ENCODE measurements at places on chromosomes 11 and 22.

GRCh38 chr11:93559681-93560080, 16.5 kb upstream of the SMCO4 start:
- no peak for DNase-seq

DNA sequence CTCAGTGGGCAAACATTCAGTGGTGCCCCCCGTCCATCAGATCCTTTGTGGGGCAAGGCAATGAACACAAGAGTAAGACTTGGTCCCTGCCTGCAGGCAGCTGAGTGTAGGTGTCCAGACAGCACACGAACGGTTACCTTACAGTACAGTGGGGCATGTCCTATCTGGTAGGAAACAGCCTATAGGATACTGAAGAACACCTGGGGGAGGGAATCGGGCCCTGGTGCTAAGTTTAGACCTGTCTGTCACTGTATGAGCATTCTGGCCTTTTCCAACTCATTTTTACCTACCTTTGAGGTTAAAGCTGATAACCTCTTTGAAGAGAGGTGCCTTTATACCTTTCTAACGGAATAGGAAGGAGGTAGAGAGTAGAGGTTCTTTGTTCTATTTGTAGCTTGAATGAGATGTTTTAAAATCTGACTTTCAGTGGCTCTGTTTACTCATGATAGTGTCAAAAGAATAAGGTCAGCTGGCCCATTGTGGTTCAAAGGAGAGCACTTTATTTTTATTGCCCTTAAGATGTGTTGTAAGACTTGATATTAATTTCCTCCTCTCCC, 8.9 kb downstream of the ZNRF3 start:
- DNase-seq: no peak

- no peak for DNase-seq
Observed at GRCh38 chr22:30252411-30253204, 6.0 kb upstream of the LIF start.

- DNase-seq: peak; percentile 70
Observed at GRCh38 chr11:95923728-95924413, at the start of gene MTMR2. MTMR2 (minus strand) TSS chr11:95924107; CDS start chr11:95923954, 153 bp downstream.

- no peak for DNase-seq
Observed at GRCh38 chr11:45318516-45318915, 32.4 kb upstream of the SYT13 start.

DNA sequence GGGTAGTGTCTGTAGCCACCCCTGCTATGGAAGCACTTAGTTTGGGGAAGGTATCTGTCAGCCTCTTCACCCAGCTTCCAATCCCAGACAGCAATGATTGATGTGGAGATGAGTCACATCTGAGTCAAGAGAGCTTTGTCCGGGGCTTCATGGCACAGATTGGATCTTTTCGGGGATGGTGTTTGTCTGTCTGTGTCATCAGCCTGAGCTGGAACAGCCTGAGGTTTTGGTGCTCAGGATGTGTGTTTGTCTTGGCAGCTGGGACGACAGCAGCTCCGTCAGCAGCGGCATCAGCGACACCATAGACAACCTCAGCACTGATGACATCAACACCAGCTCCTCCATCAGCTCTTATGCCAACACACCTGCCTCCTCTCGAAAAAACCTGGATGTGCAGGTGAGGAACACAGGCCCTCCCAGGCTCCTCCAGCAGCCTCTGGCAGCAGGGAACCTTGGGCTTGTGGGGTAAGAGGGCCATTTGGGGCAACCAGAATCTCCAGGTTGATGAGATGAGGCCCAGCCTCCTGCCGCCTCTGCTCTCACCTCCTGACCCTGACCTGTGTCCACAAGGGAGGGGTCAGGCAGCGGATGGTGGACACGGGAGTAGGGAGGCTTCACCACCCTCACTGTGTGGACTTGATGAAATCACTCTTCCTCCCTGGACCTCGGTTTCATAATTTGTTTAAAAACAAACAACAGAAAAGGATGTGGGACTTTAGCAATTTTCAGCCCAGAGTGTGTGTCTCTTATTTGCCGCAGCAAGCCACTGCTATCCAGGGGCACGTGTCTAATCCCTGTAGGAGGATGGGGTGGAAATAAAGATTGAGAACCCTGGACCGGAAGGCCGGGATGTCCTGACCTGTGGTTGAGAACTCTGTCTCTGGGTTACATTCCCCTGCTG, 124.3 kb downstream of the DBX1 start:
- peak; percentile 79 for DNase-seq

- DNase-seq: no peak
Observed at GRCh38 chr11:64256300-64256699, 5.0 kb downstream of the PLCB3 start.

DNA sequence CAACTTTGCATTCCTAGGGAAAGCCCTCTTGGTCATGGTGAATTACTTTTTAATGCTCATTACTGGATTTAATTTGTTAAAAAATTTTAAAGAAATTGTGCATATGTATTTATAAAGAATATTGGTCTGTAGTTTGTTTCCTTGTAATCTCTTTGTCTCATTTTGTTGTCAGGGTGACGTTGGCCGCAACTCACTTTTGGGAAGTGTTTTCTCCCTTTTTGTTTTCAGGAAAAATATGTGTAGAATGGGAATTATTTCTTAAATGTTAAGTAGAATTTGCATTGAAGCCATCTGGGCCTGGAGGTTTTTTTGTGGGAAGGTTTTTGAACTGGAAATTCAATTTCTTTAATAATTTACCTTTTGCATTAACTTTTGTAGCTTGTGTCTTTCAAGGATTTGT, 149.1 kb downstream of the UVRAG start:
- no peak for DNase-seq

DNA sequence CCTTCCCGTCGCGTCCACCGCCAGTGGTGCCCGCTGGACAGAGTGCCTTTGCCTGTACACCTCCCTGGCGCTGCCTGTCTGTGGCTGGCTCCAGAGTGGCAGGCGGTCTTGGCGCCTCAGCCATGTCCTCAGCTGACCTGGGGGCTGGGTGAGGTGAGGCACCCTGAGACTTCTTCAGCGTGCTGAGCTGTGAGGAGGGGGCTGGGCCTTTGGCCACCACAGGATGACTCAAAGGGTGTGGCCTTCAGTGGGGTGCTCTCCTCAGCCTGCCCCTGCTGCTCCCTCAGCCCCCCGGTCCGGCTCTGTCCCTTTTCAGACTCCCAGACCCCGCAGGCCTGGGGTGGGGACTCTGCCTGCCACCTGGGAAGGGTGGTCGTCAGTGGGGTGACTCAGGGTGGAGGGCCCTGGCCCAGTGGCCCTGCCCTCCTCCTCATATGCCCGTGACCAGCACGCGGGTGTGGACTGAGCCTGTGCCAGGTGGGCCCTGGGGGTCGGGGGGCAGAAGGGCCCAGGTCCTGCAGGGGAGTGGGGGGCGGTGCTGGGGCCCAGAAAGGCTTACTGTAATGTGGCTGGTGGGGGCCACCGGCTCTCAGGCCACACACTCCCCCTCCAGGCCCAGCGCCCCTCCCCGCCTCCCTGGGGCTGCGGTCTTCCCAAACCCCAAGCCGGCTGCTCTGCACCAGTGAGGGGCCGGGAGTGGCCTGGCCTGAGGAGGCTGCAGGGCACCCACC, 15.9 kb downstream of the CRELD2 start:
- no peak for DNase-seq

DNA sequence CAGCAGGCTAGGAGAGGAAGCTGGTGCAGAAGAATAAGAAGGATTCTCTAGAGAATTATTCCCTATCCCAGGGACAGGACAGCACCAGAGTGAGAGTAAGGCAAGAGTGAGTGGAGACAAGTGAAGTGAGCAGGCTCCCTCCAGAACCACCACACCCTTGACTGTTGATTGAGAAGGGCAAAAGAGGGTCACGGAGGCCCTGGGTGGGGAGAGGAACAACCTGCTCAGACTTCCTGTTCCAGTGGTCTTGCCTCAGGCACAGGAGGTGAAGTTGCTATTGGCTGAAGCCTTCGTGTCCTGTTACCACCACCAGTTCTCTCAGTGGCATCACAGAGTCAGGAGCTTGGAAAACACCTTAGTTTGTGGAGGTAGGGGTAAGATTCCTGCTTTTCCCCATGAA, 51.7 kb upstream of the CCDC89 start:
- DNase-seq: no peak

GRCh38 chr11:41483956-41484355, 24.5 kb upstream of the LRRC4C start:
- DNase-seq: no peak

Measured in NCI-H774 (cell line).